Activated T-helper 2 cell treated with anti-CD3 and anti-CD28 coated beads, Interferon-gamma antibody, Interleukin-2, Interleukin-4, amounts not matched to agents 10 μg/mL and 5 μg/mL and 100 μg/mL, durations not matched to agents 14 hours and 24 hours and 36 hours (primary cell): ENCODE measurements at places on chromosomes 4 and X. TPM values are rescaled to one million over a fixed set of nuclear protein-coding genes. Genes with fewer than 3 reads are reported as not detected.

GRCh38 chrX:132181364-132181763, 37.9 kb downstream of the RAP2C start:
- no peaks in the 10 kb centered on the region for H3K36me3 ChIP-seq
- no peak overlapping the region for H3K27ac ChIP-seq
- H3K4me3 ChIP-seq, result no peak overlapping the region
- DNase-seq, result no peak

- H3K27me3 ChIP-seq, result no peaks in the 10 kb centered on the region
- no peak overlapping the region for H3K4me3 ChIP-seq
- DNase-seq, result no peak
- H3K36me3 ChIP-seq, result no peaks in the 10 kb centered on the region
- no peak overlapping the region for H3K27ac ChIP-seq
Measured at GRCh38 chrX:43552156-43552555, 103.9 kb upstream of the MAOA start.

GRCh38 chrX:11212741-11213140, 80.5 kb upstream of the AMELX start:
- H3K27ac ChIP-seq, result no peak overlapping the region
- H3K4me1 ChIP-seq, result peaks cover 4% of the 10 kb centered on the region
- H3K36me3 ChIP-seq, result no peaks in the 10 kb centered on the region
- H3K27me3 ChIP-seq, result no peaks in the 10 kb centered on the region
- DNase-seq, result no peak

- H3K4me1 ChIP-seq, result no peaks in the 10 kb centered on the region
- no peak overlapping the region for H3K4me3 ChIP-seq
- H3K27ac ChIP-seq, result no peak overlapping the region
- H3K27me3 ChIP-seq, result no peaks in the 10 kb centered on the region
- H3K36me3 ChIP-seq, result no peaks in the 10 kb centered on the region
Measured at GRCh38 chr4:71732706-71733105, 51.2 kb downstream of the GC start.

- no peaks in the 10 kb centered on the region for H3K4me1 ChIP-seq
- peaks cover 8% of the 10 kb centered on the region for H3K27me3 ChIP-seq
- no peak for DNase-seq
- no peak overlapping the region for H3K4me3 ChIP-seq
Measured at GRCh38 chr4:6331018-6331417, 61.4 kb downstream of the WFS1 start.

GRCh38 chr4:165368114-165368513, 10.7 kb upstream of the CPE start:
- DNase-seq, result no peak
- no peaks in the 10 kb centered on the region for H3K36me3 ChIP-seq
- H3K27me3 ChIP-seq, result peaks cover 19% of the 10 kb centered on the region
- H3K27ac ChIP-seq, result no peak overlapping the region
- no peaks in the 10 kb centered on the region for H3K4me1 ChIP-seq

DNA sequence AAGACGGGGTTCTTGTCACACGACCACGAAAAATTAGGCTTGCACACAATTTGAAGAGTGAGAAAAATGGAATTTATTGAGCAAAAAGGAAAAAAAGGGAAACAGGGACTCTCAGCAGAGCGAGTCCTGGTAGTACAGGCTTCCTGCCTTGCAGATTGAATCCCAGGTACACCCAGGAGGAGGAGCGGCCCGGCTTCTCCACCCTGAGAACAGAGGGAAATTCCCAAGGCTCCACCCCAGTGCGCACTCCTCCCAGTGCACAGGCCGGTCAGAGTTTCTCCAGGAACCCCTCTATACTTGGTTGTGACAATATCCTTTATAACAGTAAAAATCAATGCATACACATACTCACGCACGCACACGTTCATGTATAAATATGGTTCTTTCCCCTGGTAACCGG, 22.0 kb downstream of the SLC4A4 start:
- no peaks in the 10 kb centered on the region for H3K27me3 ChIP-seq
- H3K36me3 ChIP-seq, result no peaks in the 10 kb centered on the region
- H3K4me1 ChIP-seq, result no peaks in the 10 kb centered on the region
- H3K27ac ChIP-seq, result no peak overlapping the region

DNA sequence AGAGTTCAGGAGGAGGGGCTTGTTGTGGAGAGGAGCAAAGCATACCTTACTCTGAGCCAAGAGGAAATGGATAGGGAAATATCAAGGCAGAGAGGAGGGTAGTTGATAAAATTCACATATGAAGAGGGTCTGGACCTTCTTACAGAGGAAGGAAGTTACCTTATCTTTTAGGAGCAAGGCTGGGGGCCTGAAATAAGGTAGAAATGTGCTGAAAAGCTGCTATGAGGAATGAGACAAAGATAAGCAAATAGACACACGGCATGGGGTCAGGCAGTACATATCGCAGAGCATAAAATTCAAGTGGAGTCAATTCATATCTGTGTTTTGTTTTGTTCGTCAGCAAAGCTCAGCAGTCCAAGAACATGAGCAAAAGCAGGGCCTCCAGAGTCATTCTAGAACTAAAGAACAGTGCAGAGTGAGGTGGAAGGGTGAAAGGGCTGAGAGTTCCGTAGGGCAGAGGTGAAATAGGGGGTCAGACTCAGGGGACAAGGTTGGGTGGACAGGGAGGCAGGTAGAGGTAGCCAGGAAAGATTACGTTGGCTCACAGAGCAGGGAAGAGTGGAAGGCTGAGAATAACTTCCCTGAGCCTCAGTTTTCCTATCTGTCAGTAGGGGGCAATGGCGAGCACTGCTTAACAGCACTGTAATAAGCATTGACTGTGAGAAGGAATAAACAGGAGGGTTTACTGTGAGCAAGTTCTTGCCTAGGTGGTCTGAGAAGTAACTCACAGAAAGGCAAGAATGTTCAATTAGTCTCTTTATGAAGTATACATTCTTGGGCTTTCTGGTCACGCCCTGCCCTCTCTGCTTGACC, 9.2 kb downstream of the VSIG4 start:
- no peaks in the 10 kb centered on the region for H3K27me3 ChIP-seq
- peaks cover 4% of the 10 kb centered on the region for H3K4me1 ChIP-seq
- DNase-seq, result no peak
- no peak overlapping the region for H3K27ac ChIP-seq
- no peak overlapping the region for H3K4me3 ChIP-seq
- H3K36me3 ChIP-seq, result no peaks in the 10 kb centered on the region

DNA sequence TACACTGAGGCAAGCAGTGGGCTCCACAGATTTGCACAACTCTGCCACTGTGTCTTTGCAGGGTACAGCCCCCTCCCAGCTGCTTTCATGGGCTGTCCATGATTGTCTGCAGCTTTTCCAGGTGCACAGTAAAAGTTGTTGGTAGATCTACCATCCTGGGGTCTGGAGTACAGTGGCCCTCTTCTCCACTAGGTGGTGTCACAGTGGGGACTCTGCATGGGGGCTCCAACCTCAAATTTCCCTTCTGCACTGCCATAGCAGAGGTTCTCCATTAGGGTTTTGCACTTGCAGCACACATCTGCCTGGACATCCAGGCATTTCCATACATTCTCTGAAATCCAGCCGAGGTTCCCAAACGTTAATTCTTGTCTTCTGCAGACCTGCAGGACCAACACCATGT, 1002.3 kb downstream of the FAM133A start:
- no peak overlapping the region for H3K27ac ChIP-seq
- H3K36me3 ChIP-seq, result no peaks in the 10 kb centered on the region
- DNase-seq, result no peak

- DNase-seq, result no peak
- H3K4me3 ChIP-seq, result no peak overlapping the region
- H3K36me3 ChIP-seq, result peaks cover 22% of the 10 kb centered on the region
Measured at GRCh38 chr4:151703401-151703800, 57.4 kb downstream of the GATB start.

DNA sequence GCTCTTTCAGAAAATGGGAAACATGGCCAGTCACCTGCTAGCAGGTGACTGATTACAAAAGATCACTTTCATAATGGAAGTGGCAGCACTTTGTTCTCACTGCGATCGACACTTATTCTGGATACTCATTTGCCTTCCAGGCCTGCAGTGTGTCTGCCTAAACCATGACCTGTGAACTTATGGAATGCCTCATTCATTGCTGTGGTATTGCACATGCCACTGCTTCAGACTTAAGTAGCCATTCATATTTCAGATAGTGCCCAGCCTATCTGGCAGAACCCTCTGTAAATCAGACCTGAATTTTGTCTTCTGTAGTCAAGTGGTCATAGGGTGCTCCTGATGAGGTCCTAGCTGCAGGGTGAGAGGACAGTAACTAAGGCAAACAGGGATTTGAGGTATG, 23.3 kb upstream of the MGST2 start:
- peaks cover 12% of the 10 kb centered on the region for H3K27me3 ChIP-seq
- H3K27ac ChIP-seq, result no peak overlapping the region
- H3K36me3 ChIP-seq, result no peaks in the 10 kb centered on the region
- H3K4me1 ChIP-seq, result no peaks in the 10 kb centered on the region

- peaks cover 8% of the 10 kb centered on the region for H3K4me1 ChIP-seq
- DNase-seq, result no peak
- peaks cover 12% of the 10 kb centered on the region for H3K27me3 ChIP-seq
- peak within 1 kb of the TSS; percentile 79 for H3K4me3 ChIP-seq
Measured at GRCh38 chrX:101659601-101660063, at the start of gene ARMCX2. ARMCX2 (minus strand) TSS chrX:101659850; CDS start chrX:101657588, 2,262 bp downstream.

- H3K36me3 ChIP-seq, result no peaks in the 10 kb centered on the region
- no peak for DNase-seq
- no peak overlapping the region for H3K27ac ChIP-seq
- no peak overlapping the region for H3K4me3 ChIP-seq
- peaks cover 10% of the 10 kb centered on the region for H3K27me3 ChIP-seq
- peaks cover 25% of the 10 kb centered on the region for H3K4me1 ChIP-seq
Measured at GRCh38 chrX:40282946-40283660, 185.3 kb upstream of the BCOR start.

- no peak overlapping the region for H3K27ac ChIP-seq
- no peaks in the 10 kb centered on the region for H3K27me3 ChIP-seq
- peaks cover 24% of the 10 kb centered on the region for H3K4me1 ChIP-seq
Measured at GRCh38 chrX:130253916-130254315, 14.8 kb downstream of the ZNF280C start.

DNA sequence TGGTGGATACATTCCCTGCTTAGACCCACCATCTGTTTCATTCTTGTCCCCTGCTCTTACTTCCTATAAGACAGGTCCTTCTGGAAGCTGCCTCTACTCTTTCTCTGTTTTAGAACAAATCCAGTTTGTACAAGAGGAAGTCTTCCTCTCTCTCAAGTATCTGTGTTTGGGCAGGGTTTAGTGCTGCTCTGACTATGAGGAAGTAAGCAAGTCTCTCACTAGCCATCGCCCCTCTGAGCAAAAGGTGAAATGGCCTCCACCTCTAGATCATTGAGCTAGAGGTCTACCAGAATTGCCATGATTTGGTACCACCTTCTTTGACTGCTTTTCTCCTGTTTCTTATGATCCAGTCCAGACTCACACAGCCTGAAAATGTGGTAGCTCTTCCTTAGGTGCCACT, 8.4 kb downstream of the BTK start:
- peaks cover 6% of the 10 kb centered on the region for H3K27me3 ChIP-seq
- no peak overlapping the region for H3K4me3 ChIP-seq
- H3K27ac ChIP-seq, result no peak overlapping the region
- no peak for DNase-seq
- H3K4me1 ChIP-seq, result no peaks in the 10 kb centered on the region

DNA sequence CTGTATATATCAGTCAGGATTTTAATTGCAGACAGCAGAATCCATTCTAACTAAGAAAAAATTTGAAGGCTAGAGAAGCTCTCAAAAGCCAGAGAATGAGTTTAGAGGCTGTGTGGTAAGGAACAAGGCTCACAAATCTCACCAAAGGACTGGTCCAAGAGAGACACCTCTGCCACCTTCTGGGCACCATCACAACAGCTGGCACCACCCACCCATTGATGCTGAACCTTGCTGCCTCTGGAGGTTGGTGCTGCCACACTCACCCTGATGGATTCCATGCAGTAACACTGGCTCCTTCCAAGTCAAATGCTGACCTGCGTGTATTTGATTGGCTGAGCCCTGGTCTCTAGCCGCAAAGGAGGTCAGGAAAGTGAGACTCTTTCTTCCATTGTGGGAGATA, 100.8 kb downstream of the BEND2 start:
- no peaks in the 10 kb centered on the region for H3K36me3 ChIP-seq
- no peak overlapping the region for H3K27ac ChIP-seq
- no peaks in the 10 kb centered on the region for H3K27me3 ChIP-seq
- no peak for DNase-seq
- no peak overlapping the region for H3K4me3 ChIP-seq

DNA sequence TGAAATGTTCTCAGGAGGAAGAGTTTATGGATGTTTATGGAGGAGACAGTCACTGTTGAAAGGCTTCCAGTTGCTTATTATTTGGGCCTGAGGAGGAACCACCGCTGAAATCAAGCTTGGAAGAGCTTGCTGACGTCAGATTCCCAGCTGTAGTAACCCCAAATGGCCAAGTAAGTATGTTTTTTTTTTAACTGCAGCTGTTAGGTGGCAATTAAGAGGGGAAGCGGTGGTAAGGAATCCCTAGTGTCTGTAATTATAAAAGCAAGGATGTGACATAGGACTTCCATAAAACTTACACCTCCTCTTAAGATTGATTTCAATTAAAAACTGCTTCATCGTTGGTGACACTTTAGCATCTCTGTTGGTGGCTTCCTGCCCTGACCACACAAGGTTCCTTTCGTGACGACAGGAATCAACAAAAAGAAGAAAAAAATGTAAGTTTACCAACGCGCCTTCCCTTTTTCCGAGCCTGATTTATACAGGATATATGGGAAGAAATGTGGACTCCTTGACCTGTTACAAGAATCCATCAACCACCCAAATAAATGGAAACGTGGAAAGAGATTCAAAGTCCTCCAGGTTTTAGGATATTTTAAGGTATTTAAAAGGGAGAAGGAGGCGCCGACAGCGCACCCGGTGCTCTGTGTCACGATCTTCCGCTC, 884 bp downstream of the RELL1 start:
- H3K36me3 ChIP-seq, result peaks cover 29% of the 10 kb centered on the region
- H3K4me3 ChIP-seq, result peak overlapping the region; percentile 92
- DNase-seq, result peak; percentile 54
- H3K27me3 ChIP-seq, result peaks cover 6% of the 10 kb centered on the region
- H3K27ac ChIP-seq, result peak overlapping the region; percentile 97

DNA sequence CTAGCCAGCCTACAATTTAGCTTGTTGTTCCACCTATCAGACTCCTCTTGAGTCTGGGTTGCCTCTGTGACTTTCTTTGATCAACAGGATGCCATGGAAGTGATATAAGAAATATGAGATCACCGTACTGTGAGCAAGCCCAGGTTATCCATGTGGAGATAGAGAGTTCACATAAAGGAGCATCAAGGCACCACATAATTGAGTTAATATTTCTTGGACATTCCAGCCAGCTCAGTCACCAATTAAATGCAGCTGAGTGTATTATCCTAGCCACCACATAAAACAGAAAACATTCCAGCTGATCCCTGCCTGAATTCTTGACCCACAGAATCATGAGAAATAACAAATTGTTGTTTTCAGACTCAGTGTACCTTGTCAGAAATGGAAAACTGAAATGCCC, 253.6 kb downstream of the PPP1R2C start:
- no peaks in the 10 kb centered on the region for H3K4me1 ChIP-seq
- H3K27ac ChIP-seq, result no peak overlapping the region
- H3K36me3 ChIP-seq, result no peaks in the 10 kb centered on the region
- no peak for DNase-seq

GRCh38 chr4:109359040-109359646, 56.7 kb upstream of the COL25A1 start:
- DNase-seq, result peak; percentile 52
- H3K27ac ChIP-seq, result peak overlapping the region; percentile 80
- H3K36me3 ChIP-seq, result peaks cover 9% of the 10 kb centered on the region

- no peak overlapping the region for H3K27ac ChIP-seq
- no peak overlapping the region for H3K4me3 ChIP-seq
- no peaks in the 10 kb centered on the region for H3K4me1 ChIP-seq
- H3K27me3 ChIP-seq, result no peaks in the 10 kb centered on the region
Measured at GRCh38 chr4:42412251-42412650, 15.0 kb downstream of the SHISA3 start.

Gene ARMCX4
- 4.7 and 6.3 TPM in 2 replicates for total RNA-seq

Gene GLUD2
- 2.9 TPM in 2 replicates for total RNA-seq

Gene FGF5
- 0.02 TPM in 1 of 2 replicates, not detected in the other for total RNA-seq

Gene DRD5
- total RNA-seq, result not detected in 2 replicates

Gene ARR3
- total RNA-seq, result not detected in 2 replicates

Gene SHOX
- not detected in 2 replicates for total RNA-seq

Gene XK
- total RNA-seq, result 0.32 and 0.34 TPM in 2 replicates

Gene GPC4
- not detected in 2 replicates for total RNA-seq
